ENCODE measurements at places on chromosomes 2 and 18. TPM values are rescaled to one million over a fixed set of nuclear protein-coding genes. Genes with fewer than 3 reads are reported as not detected.
A peak's percentile ranks its signal among the peaks of the same experiment; 100 is the strongest.

GRCh38 chr18:76564117-76564516 lies 69.1 kb upstream of the ZNF516 start:
- H3K4me1 ChIP-seq, result peaks cover 8% of the 10 kb centered on the region
- no peak overlapping the region for H3K27ac ChIP-seq
- DNase-seq, result no peak
- H3K36me3 ChIP-seq, result no peaks in the 10 kb centered on the region
- no peak overlapping the region for H3K4me3 ChIP-seq
- H3K27me3 ChIP-seq, result no peaks in the 10 kb centered on the region

DNA sequence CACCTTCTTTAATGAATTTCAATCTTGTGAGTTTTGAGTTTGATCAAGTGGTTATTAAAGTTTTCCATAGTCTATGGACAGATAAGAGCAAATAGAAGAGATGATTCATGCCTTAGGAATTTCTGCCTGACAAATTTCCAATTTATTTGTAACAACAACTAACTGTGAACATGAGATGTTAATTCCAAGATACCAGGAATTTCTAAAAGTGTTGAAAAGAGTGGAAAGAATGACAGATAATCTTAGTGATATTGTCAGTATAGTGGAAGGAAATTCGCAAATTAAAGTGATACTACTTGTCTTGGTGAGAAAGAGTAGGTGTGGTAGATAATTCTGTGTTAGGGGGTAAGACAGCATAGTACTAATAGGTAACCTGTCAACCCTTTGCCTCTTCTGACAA lies 82.4 kb downstream of the AGPS start:
- H3K4me3 ChIP-seq, result no peak overlapping the region
- no peaks in the 10 kb centered on the region for H3K27me3 ChIP-seq
- no peak for DNase-seq
- H3K4me1 ChIP-seq, result no peaks in the 10 kb centered on the region

DNA sequence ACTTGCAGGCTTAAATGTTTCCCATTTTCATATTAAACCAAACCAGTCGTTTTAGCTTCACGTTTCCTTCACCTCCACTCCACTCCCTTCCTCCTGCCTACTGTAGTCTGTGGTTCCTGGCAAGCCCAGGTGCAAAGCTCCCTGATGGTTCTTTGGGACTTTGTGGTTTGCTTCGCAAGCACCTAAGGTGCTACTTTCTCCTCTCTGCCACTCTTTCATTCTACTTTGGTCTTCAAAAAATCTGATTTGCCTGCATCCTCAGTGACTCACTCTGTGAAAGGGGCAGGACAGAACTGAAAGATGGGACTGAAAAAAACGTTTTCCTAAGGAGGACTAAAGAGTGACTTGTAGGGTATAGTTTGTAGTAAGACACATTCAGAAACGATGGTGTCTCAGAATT lies 228.4 kb downstream of the CYRIA start:
- H3K4me1 ChIP-seq, result peaks cover 2% of the 10 kb centered on the region
- no peak for DNase-seq
- no peak overlapping the region for H3K27ac ChIP-seq
- H3K36me3 ChIP-seq, result no peaks in the 10 kb centered on the region
- no peak overlapping the region for H3K4me3 ChIP-seq

- H3K4me3 ChIP-seq, result no peak overlapping the region
- DNase-seq, result no peak
- H3K36me3 ChIP-seq, result no peaks in the 10 kb centered on the region
- H3K4me1 ChIP-seq, result no peaks in the 10 kb centered on the region
- no peak overlapping the region for H3K27ac ChIP-seq
These were observed 5.8 kb upstream of the DGUOK start for GRCh38 chr2:73920577-73921545.

- no peak for DNase-seq
- H3K4me1 ChIP-seq, result no peaks in the 10 kb centered on the region
- no peak overlapping the region for H3K4me3 ChIP-seq
- H3K36me3 ChIP-seq, result no peaks in the 10 kb centered on the region
- no peaks in the 10 kb centered on the region for H3K27me3 ChIP-seq
These were observed 32.7 kb upstream of the FAM124B start for GRCh38 chr2:224434618-224435017.

HRH4 gene
- total RNA-seq, result 0.09 TPM

DNA sequence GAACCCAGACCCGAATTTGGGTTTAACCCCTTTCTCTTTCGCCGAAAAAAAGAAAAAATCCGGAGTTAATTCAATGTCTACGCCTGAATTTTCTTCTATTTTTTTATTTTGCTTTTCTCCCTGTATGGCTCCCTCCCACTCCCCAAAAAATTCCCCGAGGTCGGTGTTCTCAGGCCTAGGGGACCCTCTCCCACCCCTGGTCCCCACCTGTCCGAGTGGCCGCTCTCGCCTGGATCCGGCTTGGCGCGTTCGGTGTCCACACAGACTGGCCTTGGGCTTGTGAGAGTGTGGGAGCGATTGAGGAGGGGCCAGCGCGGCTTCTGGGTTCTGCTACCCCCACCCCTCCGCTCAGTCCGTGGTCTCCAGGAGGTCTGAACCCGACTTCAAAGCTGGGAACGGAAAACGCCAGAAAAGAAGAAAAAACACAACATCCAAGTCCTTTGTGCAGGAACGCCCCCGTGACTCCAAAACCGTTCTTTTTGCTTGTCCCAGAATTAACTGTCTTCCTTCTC lies 5.7 kb upstream of the EN1 start:
- peaks cover 29% of the 10 kb centered on the region for H3K4me1 ChIP-seq
- H3K27me3 ChIP-seq, result peaks cover 100% of the 10 kb centered on the region
- H3K4me3 ChIP-seq, result peak overlapping the region; percentile 39
- peak overlapping the region; percentile 66 for H3K27ac ChIP-seq
- no peaks in the 10 kb centered on the region for H3K36me3 ChIP-seq

GALR1 gene
- total RNA-seq, result under 0.01 TPM

GREB1L gene
- 7.2 TPM for total RNA-seq

TTR gene
- total RNA-seq, result 0.27 TPM

- no peak for DNase-seq
- no peak overlapping the region for H3K27ac ChIP-seq
- no peak overlapping the region for H3K4me3 ChIP-seq
- no peaks in the 10 kb centered on the region for H3K27me3 ChIP-seq
These were observed 74.9 kb downstream of the LTBP1 start for GRCh38 chr2:33021542-33022227.

All from muscle of leg (tissue), 16 donors.